ENCODE measurements at places on chromosomes 1 and 21.

GRCh38 chr1:50424045-50424883 lies 1.0 kb upstream of the DMRTA2 start:
- DNase-seq: no peak

- no peak for DNase-seq
These were observed 123.1 kb upstream of the RUNX1 start for GRCh38 chr21:35172231-35172630.

DNA sequence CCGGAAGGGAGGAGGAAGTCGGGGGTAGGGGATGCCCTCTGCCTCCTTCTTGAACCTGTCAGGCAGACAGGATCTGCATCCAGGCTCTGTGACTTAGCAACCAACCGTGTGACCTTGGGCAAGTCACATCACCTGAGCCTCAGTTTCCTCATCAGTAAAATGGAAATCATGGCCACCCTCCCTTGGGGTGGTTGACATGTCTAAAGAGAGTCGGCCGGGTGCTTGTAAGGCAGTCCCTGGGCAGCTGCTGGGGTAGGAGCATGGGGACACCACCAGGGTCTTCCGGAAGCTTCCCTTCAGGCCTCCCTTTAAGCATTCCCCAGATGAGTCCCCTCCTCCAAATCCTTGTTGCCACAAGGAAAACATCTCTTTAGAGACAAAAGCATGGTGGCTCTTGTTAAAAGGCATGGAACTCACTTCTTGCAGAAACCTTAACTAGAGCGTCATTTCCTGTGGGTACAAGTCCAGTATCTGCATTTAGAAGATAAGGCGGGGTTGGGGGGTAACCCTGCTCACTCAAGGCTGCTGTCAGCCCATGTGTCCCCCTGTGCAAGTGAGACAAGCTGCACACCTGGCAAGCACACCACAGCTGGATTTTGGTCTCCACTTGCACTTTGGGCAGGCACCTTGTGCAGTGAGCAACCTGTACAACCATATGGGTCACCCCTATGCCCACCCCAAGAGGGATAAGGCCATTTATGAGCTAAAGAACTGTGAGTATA lies 10.4 kb downstream of the CLCNKB start:
- DNase-seq: no peak

DNA sequence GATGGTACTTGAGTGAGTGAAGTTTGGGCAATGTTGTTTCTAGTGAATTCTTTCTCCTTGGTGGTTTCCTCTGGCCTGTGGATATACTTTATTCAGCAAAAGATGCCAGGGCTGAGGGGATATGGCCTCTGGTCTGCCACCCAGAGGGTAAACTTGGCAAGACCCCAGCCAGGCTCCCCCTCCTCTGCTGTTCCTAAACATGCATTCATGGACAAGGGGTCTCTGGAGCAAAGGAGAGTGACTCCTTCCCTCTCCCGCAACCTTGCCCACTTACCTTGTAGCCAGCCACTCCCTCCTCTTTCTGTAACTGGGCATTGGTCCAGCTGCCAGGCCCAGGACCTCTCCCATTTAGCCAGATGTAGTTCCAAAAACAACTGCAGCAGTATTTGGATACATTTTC lies 43.8 kb downstream of the RUNX3 start:
- DNase-seq: no peak

DNA sequence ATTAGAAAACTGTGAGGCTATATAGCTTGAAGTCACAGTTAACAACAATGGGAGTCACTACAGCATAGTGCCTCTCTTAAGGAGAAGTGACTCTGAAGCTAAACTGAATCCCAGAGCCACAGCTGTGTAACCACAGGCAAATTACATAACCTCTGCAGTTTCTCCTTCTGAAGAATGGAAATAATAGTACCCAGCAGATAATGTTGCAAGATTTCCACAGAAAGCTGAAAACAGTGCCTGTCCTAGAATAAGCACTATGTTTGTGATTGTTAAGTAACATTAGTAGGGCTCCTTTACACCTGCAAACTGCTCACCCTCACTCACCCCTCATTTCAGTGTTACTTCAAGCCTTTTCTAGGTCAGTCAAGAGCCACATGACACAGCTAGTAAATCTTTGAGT lies 886.7 kb downstream of the PLA2G4A start:
- no peak for DNase-seq

- DNase-seq: no peak
These were observed 4.5 kb downstream of the HNRNPR start for GRCh38 chr1:23339632-23340031.

DNA sequence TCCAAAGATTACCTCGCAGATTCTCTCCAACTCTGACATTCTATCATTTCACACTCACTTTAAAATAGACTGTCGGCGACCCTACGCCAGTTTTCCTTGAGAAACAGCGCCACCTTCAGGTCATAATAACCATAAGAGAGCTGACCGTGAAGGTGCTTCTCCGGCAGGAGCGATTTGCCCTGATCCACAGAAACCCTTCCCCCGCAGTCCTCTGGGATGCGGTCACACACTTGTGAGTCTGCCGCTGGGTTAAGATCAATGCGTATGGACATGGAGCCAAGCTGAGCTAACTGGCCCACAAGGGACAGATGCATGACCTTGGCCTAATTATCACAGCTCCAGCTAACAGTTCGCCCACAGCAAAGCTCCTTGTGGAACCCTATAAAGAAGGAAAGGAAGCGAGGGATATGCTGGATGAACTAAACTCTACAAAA lies 32.8 kb upstream of the IFNAR2 start:
- DNase-seq: peak; percentile 60

GRCh38 chr1:201946224-201946908 lies at the start of gene LMOD1:
TSS of gene LMOD1 (minus strand) at chr1:201946548. CDS start at chr1:201946340, 208 bp downstream.
- peak; percentile 27 for DNase-seq

- no peak for DNase-seq
These were observed 42.5 kb downstream of the NME7 start for GRCh38 chr1:169325117-169325516.

- no peak for DNase-seq
These were observed 997 bp upstream of the PTPN7 start for GRCh38 chr1:202161151-202162046.

GRCh38 chr1:29579821-29580425 lies 343.6 kb downstream of the PTPRU start:
- no peak for DNase-seq

- DNase-seq: no peak
These were observed 181.9 kb upstream of the B3GALT2 start for GRCh38 chr1:193368302-193368701.

DNA sequence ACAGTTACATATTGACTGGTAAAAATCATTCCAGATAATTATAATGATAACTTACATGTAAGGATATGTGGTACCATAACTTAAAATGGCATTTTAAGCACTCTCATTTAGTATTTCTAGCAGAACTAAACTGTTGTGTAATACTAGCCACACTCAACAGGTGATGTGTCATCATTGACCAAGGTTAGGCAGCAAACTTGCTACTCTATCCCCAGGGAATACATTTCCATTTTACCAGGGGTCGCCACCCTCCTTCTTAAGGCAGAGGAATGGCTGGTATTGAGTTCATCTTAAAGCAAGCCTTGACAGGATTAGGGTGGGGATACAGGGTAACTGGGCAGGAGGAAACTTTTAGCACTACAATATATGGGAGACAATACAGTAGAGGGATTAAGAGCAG lies 259.8 kb upstream of the CAMK1G start:
- DNase-seq: no peak

- DNase-seq: no peak
These were observed 56.6 kb downstream of the LAMC1 start for GRCh38 chr1:183079712-183080388.

DNA sequence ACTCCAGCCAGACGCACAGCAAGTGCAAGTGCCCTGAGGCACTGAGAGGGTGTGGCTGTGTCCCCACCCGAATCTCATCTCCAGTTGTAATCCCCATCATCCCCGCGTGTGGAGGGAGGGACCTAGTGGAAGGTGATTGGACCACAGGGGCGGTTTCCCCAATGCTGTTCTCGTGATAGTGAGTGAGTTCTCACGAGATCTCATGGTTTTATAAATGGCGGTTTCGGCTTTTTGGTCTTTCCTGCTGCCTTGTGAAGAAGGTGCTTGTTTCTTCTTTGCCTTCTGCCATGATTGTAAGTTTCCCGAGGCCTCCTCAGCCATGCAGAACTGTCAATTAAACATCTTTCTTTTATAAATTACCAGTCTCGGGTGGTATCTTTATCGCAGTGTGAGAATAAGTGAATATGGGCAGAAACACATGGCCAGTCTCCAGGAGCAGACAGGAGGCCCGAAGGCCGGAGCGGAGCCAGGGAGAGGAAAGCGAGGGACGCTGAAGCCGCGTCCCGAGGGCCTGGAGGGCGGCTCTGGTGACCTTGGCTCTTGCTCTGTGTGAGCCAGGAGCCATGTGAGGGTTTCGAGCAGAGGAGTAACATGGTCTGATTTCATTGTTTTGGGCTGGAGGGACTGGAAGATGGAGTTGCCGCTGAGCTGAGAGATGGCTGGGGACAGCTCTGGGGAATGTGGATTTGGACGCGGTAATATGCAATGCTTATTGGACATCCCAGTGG lies 76.0 kb upstream of the C1orf174 start:
- no peak for DNase-seq

DNA sequence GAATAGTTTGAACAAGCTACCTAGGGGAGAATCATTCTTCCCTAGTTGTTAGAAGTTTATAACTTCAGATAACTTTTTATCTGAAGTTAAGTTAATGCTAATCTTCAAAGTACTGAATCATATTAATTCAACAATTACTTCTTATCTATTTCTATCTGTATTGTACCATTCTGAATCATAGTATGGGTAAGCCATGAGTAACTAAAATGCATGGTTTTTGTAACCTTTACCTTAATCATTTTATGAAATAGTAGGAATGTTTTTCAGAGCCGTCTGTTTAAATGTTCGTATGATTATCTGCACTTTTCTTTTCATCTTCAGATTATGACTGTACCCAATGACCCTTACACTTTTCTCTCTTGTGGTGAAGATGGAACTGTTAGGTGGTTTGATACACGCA lies 50.3 kb upstream of the MPC2 start:
- DNase-seq: no peak

GRCh38 chr1:101448018-101448417 lies 211.2 kb downstream of the S1PR1 start:
- no peak for DNase-seq

DNA sequence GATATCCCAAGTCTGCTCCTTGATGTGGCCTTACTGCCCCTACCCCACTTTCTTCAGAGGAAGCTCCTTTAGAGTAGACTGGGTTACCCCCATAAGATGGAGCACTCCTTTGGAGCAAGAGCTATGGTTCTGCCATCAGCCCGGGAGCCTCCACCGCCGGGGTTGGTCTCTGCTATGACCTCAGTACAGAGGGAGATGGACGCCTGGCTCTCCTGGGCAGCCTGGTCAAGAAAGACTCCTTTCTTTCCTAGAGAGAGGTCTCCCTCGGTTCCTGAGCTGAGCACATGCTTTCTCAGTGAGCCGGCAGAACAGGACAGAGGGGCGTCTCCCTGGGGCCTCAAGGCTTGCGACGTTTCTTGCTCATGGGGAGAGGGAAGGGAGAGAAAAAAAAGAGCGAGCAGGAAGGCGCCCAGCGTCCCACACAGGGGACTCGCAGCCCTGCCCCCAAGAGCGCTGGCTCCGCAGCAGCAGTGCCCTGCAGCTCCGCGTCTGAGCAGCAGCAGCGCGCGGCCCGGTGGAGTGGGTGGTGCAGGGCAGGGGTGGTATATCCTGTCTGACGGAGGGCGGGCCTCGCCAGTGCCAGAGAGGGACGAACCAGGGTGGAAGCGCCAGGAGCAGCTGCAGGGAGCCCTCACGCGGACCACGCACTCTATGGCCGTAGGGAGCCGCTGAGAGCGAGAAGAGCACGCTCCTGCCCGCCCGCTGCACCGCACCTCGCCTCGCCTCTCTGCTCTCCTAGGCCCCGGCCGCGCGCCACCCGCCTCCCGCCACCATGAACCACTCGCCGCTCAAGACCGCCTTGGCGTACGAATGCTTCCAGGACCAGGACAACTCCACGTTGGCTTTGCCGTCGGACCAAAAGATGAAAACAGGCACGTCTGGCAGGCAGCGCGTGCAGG lies at the start of gene PKP1:
PKP1 (plus strand) TSS at position 576 of the 899 bp plus-strand sequence; CDS start at position 773, 197 bp downstream.
- DNase-seq: no peak

- DNase-seq: no peak
These were observed 13.8 kb upstream of the RGS21 start for GRCh38 chr1:192303029-192303428.

DNA sequence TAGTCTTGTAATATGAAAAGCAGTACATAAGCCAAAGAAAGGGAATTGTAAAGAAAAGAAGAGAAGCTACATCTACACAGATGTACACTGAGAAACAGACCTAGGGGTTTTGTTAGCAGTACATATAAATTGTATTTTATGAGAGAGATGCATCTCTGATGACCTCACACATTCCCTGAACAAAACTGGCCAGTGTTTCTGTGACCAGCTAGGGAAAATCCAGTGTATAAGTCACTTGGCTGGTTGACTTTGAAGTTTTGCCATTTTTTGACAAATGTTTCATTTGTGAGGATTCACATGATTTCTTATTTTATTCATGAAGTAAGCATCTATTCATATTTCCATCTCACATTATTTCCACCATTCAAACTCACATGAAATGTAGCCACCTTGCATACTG lies 28.3 kb upstream of the DYNLT5 start:
- DNase-seq: no peak

DNA sequence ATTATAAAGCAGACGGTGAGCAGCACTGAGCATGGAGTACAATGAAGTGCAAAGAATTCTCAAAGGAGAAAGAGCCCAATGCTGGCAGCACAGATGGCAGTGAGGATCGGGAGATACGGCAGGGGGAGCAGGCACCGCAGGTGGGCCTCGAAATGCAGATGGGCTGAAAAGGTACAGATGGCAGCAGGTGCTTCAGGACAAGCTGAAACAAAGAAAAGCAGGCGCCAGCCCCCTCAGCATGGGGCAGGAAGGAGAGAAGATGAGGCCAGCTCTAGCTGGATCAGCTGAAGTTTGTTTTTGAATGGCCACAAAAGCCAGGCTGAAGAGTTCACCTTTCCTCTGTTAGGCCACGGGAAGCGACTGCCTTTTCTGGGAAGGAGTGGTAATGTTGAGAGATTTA lies 7.7 kb downstream of the CFAP298 start:
- peak; percentile 18 for DNase-seq

DNA sequence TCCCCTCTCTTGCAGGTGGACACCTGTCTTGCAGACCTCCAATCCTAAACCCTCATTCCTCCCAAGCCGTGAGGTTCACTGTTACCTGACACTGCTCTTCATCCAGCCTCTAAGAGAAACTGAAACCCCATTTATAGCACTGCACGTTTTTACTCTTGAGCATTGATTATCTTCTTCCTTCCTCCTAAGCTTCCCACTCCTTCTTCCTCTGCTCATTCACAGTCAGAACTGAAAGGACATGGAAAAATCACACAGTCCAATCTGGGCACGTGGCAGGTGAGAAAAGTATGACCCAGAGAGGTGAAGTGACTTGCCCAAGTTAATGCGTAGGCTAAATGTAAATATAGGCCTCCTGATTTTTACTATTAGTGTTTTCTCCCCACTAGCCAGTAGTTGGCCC lies 43.4 kb upstream of the SLC2A1 start:
- no peak for DNase-seq

GRCh38 chr1:166368030-166368429 lies 201.2 kb upstream of the FAM78B start:
- DNase-seq: no peak

Measured in NCI-H1092 treated with DMSO at 0.1 percent for 48 hours (cell line).